Suppressor macrophage treated with lipopolysaccharide for 1 hour (primary cell): ENCODE measurements at places on chromosomes 3 and 15.
A peak's percentile ranks its signal among the peaks of the same experiment; 100 is the strongest.

GRCh38 chr3:126927401-126927750 is 55.5 kb upstream of the PLXNA1 start:
- no peak for DNase-seq

DNA sequence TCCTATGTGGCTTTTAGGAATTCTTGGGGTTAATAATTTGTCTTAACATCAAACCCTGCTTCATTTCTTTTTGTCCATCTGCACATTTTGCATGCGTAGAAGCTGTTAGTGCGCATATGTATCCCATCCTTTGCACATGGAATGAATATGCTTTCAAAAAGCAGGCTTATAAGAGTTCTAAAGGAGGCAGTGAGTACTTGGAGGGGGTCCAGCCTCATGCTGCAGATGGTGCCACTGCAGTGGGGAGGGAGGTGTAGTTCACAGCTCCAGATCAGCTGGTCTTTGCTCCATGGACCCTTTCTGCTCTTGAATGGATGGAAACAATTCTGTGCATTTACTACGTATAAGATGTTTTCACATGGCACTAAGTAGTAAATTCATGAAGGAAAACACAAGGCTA is 20.7 kb upstream of the SSR3 start:
- no peak for DNase-seq

GRCh38 chr3:144843099-144843498 is 871.5 kb downstream of the DIPK2A start:
- DNase-seq, result peak; percentile 42

DNA sequence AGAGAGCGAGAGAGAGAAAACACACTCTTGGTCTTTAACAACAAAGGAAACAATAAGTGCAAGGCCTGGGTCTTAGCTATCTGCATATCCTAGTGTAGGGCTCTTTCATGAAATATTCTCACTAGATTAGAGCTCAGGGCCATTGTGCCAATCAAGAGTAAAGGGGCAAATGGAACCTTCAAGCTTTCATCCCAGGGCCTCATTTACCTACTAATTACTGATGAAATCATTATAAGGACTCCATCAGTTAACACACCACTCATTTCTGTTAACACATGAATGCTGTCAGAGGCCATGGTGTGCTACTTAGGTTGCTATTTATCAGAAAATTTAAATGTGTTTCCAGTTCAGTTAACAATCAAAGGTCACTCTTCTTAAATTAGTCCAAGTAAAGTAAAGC is 597.8 kb downstream of the ROBO1 start:
- DNase-seq, result no peak

GRCh38 chr3:16928386-16929132 is 43.8 kb downstream of the PLCL2 start:
- peak; percentile 32 for DNase-seq

- DNase-seq, result no peak
Observed at GRCh38 chr15:57415602-57416001, 39.3 kb downstream of the CGNL1 start.

DNA sequence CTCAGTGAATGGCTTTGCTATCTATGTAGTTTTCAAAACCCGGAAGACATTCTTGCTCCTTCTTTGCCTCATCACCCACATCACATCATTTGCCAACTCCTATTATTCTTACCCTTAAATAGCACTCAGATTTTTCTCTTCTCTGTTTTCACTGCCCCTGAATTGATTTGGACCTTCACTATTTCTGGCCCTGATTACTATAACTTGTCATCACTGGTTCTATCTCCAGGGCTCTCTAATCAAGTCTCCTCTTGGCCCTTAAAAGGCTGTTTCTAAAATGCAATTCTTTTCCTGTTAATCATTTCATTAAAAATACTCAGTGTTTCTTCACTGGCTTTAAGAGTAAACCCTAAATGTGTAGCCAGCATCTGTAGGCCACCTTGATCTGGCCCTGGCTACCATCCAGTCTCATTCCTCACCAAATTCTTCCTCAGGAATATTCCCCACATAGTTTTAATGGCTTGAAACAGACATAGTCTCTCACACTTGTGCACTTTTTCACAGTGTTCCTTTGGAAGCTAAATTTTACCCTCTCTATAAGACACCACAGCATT is 437.1 kb upstream of the CBLB start:
- DNase-seq, result no peak

DNA sequence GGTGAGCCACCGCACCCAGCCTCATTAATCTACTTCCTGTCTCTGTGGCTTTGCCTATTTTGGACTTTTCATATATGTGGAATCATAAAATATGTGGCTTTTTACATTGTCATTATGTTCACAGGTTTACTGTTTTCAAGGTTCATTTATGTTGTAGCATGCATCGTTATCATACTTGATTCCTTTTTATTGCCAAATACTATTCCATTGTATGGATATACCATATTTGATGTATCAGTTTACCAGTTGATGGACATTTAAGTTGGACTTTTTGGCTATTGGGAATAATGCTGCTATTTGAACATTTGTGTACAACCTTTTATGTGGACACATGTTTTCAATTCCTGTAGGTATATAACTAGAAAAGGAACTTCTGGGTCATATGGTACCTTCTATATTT is 14.0 kb downstream of the GXYLT2 start:
- no peak for DNase-seq

GRCh38 chr3:30263238-30263924 is 343.0 kb upstream of the TGFBR2 start:
- peak; percentile 34 for DNase-seq

DNA sequence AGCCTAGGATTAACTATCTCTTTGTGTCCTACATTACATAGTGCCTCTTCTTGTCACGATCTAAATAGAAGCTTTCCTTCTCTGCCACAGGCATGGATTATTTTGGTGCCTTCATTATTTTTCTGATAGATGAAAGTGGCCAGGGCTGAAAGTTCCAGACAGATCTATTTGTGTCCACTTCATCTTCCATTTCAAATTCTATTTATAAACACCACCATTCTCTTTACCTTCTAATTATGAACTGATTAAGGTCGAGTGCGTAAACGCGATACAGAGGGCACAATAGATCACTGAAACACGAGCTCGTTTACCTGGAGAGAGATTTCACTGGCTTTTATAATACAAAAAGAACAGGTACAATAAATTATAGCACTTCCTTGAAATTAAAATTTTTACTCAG is 105.0 kb downstream of the EDEM1 start:
- DNase-seq, result no peak

GRCh38 chr15:92463826-92464225 is 70.1 kb downstream of the ST8SIA2 start:
- DNase-seq, result no peak

DNA sequence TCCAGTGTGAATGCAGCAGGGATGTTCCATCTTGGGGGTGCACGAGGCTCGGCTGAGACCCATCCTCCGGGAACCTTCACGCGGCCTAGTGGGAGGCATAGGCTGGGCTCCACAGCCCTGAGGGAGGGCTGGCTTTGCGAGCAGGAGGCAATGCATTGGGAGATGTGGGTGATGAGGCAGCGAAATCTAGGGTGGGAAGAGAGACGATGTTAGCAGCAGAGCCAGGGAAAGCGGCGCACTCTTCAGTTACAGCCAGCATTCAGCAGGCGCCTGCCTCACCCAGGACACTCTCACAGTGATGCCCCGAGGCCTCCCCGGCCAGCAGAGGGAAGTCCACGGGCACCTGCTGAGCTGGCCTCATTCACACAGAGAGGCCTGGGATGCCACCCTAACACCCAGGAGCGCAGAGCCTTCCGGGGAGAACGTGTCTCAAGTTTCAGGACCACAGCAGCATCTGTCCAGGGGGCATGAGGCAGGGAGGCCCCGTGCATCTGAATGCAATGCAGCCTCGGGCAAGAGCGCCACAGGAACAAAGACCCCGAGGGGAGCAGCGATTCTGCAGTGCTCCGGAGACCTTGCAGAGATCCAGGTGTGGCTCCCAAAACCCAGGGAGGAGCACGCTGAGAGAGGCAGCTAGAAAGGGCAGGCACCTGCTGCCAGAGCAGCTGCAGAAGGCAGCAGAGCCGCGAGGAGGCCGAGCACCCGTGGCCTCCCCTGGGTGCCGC is 102.4 kb downstream of the NUP210 start:
- DNase-seq, result no peak

DNA sequence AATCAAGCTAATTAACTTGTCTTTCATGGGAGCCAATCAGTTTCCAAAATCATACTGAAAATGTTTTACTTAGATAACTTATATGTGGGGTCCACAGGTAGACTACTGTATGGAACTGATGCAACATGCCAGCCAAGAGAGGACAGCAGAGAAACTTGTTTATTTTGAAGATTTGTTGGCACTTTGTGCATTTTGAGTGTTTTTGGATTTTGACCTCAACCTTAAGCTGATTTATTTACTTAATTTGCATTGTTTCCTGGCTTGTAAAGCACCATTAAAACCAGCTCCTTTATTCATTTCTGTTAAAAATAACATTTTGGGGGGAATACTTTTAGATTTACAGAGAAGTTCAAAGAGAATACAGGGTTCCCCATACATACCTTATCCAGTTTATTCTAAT is 166.6 kb downstream of the MCTP2 start:
- DNase-seq, result no peak

GRCh38 chr15:87680208-87680607 is 576.3 kb downstream of the NTRK3 start:
- no peak for DNase-seq

GRCh38 chr3:36923523-36923943 is 21.3 kb downstream of the TRANK1 start:
- DNase-seq, result peak; percentile 44

- no peak for DNase-seq
Observed at GRCh38 chr3:35224565-35225295, 414.6 kb upstream of the ARPP21 start.

- DNase-seq, result peak; percentile 51
Observed at GRCh38 chr3:168071591-168072322, 24.0 kb downstream of the GOLIM4 start.

- peak; percentile 62 for DNase-seq
Observed at GRCh38 chr15:39195961-39196486, 384.9 kb upstream of the THBS1 start.

GRCh38 chr3:172617013-172617706 is 93.7 kb downstream of the NCEH1 start:
- no peak for DNase-seq

DNA sequence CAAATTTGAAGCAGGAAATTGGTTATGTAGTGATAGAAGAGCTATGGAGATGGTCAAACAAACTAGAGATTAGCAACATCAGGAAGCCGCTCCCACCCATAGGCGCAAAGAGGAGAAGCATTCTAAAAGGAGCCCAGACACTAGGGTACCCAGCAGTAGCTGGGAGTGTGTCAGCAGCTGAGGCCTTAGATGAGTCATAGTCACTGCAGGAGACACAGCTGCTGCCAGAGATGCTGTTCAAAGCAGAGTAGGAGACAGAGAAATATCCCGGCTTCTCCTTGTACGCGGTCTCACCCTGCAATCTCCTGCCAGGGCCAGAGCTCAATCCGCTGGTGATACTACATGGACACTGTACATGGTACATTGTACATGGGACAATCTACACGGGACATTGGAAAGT is 61.9 kb downstream of the VGLL3 start:
- DNase-seq, result no peak

- DNase-seq, result no peak
Observed at GRCh38 chr15:48624700-48625099, 20.8 kb downstream of the FBN1 start.

DNA sequence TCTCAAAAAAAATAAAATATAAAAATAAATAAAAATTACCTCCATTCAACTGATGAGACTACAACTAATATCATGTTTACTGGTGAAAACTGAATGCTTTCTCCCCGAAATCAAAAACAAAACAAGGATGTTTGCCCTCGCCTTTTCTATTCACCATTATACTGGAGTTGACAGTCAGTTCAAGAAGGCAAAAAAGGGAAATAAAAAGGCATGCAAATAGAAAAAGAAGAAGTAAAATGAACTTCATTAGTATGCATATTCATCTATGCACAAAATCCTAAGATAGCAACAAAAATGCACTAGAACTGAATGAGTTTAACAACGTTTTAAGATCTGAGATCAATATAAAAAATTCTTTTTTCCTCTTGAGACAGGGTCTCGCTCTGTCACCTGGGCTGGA is 72.7 kb upstream of the FAM174B start:
- DNase-seq, result peak; percentile 15

DNA sequence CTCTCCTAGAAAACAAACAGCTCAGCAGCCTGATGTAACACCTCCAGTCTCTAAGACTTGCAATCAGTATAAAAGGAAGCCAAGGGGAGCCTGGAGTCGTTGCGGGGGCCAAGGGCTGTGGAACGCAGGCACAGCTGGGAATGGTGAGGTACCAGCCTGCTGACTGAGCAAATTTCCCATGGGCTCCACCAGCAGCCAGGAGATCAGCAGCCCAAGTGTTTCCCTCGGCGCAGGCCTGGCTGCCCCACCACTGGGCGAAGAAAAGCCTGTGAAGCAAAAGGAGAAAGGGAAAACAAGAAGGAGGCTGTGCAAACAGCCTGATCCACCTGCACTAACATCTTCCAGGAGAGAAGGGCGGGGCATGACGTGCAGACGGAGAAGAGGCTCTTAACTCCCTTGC is 155.3 kb downstream of the SHQ1 start:
- DNase-seq, result no peak

GRCh38 chr3:55296030-55296429 is 191.1 kb downstream of the WNT5A start:
- no peak for DNase-seq

DNA sequence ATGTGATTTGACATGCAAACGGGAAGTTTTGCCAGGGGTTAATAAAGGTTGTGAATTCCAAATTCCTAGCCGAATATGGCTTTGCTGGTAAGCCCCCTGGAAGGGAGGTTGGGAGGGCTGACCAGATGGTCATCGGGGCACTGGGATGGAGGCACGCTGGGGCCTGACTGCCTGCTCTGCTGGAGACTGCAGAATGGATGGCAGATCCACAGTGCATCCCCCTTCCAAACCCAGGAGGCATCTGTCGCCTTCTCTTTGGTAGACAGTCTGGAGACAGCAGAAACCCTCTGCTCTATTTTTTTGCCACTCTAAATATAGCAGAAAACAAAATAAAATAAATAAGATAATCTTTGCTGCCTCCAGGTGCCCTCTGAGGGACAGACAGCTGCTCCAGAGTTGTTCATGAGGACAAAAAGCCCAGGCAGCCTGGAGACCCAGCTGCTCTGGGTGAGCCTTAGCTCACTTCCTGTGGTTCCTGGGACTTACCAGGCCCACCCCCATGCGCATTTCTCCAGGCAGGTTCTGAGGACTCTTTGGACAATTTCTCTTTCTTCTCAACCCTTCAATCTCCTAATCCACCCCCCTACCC is 6.1 kb upstream of the SPTBN5 start:
- no peak for DNase-seq

DNA sequence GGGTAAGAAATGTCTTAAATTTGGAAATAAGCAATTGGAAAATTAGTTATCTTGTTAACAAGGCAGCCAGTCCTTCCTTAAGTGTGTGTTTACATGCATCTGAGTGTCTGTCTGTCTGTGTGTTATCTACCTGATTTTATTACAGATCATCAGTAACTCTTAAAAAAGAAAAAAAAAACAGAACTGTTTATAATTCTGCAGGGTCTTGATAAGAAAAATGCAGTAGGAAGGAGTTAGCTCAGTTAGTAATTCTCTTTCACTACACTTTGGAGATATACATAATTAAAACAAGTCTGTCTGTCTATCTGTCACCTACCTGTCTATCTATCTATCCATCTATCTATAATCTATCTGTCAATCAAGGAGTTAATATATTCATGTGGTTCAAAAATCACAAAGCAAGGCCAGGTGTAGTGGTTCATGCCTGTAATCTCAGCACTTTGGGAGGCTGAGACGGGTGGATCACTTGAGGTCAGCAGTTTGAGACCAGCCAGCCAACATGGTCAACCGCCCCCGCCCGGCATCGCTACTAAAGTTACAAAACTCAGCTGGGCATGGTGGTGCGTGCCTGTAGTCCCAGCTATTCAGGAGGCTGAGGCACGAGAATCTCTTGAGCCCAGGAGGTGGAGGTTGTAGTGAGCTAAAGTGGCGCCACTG is 135.5 kb upstream of the SGO1 start:
- no peak for DNase-seq

GRCh38 chr3:81823882-81824395 is 62.5 kb upstream of the GBE1 start:
- DNase-seq, result peak; percentile 68
